ENCODE measurements at places on chromosomes 6 and 20.

- DNase-seq, result no peak
These were observed 242.9 kb downstream of the NRN1 start for GRCh38 chr6:5763871-5764270.

- no peak for DNase-seq
These were observed 3.0 kb upstream of the FBXO9 start for GRCh38 chr6:53062169-53062539.

GRCh38 chr6:139060332-139060731 lies 31.8 kb downstream of the ABRACL start:
- DNase-seq, result no peak

DNA sequence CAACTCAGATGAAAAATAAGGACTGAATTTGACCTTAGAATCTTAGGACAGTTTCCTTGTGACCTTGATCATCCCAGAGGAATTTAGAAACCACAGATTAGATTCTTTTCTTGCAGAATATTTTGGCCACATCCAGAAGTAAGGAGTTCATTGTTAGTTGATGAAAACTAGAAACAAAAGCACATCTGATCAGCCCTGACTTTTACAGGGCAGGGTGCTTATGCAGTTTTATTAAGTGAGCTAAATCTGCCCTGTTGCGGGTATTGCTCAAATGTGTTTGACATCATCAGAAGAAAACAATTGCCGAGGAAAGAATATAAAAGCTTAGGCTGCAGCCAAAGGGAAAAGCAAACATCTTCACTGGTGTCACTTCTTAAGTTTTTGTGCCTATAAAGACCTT lies 100.8 kb downstream of the MTFR2 start:
- DNase-seq, result no peak

DNA sequence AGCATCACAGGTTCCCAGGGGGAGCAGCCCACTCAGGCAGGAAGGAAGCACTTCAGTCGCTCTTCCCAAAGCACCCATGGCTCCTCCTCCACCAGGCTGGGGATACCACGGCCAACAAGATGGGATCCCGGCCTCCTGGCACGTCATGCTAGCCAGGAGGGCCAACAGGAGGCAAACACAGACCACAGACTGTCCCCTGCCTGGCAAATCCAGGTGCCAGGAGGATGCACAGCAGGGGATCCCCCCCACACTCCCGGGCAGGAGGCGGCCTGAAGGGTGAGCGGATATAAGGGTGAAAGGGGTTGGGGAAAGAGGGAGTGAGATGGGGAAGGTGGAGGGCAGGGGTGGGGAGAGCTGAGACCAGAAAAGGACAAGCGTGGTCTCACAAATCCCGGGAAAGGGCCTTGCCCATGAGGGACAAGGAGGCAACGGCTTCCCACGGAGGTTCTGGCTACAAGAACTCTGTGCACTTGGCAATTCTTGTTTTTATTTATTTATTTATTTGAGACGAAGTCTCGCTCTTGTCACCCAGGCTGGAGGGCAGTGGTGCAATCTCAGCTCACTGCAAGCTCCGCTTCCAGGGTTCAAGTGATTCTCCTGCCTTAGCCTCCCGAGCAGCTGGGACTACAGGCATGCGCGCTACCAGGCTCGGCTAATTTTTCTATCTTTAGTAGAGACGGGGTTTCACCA lies 7.2 kb downstream of the PXDC1 start:
- no peak for DNase-seq

GRCh38 chr6:162092816-162093502 lies 634.6 kb downstream of the PRKN start:
- DNase-seq, result no peak

DNA sequence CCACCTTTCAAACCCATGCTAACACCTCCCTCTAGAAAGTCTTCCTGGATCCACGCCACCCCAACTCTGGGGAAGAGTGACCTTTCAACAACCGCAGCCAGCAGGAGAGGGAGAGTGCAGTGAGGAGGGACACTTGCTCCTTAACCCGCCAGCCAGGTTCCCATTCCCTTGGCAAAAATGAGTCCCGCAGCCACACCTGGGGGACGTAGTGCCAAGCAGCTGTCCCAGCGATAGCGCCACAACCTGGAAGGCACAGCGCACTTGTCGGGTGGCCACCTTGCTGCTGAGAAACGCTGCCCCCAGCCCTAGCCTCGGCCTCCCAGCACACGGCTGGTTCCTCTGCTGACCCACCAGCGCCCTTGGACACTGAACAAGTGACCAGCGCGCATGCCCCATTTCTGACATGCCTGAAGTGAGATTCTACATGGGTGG lies 119.3 kb downstream of the JPH2 start:
- no peak for DNase-seq

- DNase-seq, result no peak
These were observed 12.0 kb upstream of the CD83 start for GRCh38 chr6:14105547-14105946.

DNA sequence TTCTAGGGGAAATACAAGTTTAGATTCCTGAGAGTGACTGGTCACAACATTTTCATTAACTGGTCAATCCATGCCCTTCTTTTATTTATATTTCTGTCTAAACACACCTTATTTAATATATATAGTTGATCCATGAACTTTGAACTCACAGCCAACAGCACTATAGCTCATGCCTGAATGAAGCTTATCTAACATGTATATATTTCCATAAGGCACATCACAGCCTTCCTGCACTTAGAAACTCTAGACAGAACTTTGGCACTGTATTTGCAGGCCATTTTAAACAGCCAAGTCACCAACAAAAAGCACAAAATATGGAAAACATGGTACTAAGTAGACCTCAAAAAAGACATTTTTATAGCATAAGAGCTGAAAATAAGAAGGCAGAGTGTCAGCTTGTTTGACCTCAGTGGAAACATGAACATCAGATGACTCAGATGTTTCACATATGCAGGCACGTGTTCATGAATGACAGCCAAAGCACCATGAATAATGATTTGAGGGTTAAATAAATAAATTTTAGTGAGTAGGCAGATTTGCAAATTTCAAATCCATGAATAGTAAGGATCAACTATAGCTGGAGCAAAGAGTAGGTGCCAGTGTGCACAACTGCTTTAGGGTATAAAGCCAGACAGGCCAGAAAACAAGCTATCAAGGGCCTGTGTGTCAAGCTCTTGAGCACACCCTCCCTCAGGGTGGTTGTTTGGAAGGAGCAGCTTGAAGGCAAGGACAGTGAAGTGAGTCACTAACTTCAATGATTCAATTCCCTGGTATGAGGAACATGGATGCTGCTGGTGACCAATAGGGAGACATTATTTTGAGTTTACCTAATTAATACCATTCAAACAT lies 88.9 kb upstream of the NT5E start:
- no peak for DNase-seq

DNA sequence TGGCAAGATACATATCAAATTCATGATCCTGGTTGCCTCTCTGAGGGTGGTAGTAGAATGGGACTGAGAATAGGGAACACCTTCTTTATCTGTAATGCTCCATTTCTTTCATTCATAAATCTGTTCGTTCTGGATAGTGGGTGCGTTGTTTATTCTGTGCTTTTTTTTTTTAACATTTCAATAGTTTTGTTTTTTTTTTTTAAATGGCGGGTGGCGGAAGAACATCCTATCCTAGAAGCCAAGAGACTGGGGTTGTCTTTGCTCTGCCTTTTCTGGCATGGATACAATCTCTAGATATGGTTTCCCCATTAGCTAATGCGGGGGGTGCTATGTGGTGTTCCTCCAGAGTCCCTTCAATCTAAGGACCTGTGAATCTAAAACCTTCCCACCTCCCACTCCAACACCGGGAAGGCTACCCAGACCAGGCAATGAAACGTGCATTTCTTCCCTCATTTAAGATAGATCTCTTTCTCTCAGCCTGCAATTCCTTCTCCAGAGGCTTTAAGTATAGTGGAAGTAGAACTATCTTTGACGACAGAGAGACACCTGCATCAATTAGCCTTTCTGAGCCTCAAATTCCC lies 883 bp upstream of the CCDC28A start:
- no peak for DNase-seq

- DNase-seq, result no peak
These were observed 4.2 kb downstream of the ADTRP start for GRCh38 chr6:11774426-11774825.

- peak; percentile 51 for DNase-seq
These were observed 284.7 kb upstream of the TAB2 start for GRCh38 chr6:149032599-149033405.

Data from activated CD4-positive, alpha-beta T cell treated with anti-CD3 and anti-CD28 coated beads, Interleukin-2, amount 50 U/mL, for 4 hours (primary cell).